ENCODE measurements at places on chromosomes 2 and 18.

- DNase-seq: no peak
Observed at GRCh38 chr2:225697936-225698335, 298.4 kb downstream of the NYAP2 start.

GRCh38 chr2:7989823-7990222 lies 692.0 kb upstream of the ID2 start:
- DNase-seq: no peak

DNA sequence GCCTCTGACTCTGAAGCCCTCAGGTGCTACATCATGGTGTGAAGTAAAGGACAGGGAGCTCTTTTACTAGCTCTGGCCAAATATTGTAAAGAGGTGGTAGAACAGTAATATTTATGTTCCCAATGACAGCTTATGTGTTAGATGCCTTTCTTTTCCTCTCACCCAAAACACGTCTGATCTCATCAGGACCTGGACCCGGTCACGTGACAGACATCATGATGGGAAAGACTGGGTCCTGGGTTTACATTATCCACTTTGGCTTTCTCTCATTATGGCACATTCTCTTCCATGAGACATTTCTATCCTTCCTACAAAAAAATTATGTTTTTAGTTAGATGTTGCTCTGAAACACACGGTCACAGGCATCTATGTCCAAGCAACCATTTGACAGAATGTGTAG lies 548.7 kb upstream of the CDH7 start:
- no peak for DNase-seq

DNA sequence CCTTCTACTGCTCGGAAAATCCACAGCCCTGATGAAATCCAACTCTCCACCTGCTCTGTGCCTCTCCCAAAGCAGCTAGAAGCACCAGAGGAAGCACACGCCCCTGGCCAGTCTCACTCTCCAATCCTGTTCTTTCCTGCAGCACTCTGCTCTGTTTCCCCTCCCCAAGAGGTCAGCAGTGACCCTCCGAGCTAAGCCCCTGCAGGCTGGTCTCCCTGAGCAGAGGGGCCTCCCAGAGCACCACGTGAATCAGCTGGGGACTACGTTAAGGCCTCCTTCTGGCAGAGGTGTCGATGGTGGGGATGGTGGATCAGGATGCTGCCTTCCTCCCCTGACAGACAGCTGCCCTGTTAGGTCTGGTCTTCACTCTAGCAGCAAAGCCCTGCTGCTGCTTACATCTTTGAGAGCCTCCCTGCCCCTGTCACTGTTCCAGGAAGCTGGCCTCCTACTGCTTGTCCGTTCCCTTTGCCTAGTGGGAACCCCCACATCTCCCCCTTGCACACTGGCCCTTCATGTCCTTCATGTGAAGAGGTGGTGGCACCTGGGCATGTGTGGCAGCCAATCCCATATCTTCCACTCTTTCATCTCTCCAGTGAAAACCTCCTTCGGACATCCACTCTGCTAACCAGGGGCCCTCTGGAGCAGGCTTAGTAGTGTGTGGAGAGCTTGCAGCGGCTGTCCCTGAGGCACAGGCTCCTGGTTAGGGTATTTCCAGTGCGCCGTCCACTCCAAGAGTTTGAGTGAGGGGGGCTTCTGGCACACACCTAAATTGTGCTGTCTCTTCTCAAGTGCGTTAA lies 307.5 kb upstream of the HS6ST1 start:
- no peak for DNase-seq

- no peak for DNase-seq
Observed at GRCh38 chr2:141641462-141641861, 489.4 kb downstream of the LRP1B start.

GRCh38 chr2:13001408-13001807 lies 284.7 kb downstream of the TRIB2 start:
- DNase-seq: no peak

DNA sequence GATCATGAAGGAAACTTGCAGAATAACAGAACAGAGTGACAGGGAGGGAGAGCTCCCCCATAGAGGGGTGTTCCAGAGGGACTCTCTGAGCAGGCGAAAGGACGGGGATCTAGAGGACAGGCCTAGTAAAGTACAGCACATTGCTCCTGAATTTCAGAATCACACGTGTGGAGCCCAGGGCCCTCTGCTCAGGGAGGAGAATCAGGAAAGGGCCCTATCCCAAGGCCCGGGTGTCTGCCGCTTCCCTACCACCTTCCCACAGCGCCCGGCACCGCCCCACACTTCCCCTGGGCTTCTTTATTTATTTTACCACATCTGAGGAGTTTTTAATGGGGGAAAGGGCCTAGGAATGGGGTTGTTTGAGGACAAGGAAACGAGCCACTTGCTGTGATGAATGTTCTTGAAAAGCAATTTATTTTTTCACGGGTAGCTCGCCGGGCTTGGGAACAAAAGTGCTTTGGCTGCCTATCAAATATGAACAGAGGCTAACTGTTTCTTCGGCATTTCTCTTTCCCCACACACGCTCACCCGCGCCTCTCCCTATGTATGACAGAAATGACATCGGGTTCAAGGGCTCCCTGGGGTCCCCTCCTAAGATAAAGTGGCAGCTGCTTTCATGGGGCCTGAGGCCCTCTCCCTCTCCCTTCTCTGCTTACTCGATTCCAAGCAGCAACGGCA lies 79.3 kb upstream of the GLI2 start:
- no peak for DNase-seq

DNA sequence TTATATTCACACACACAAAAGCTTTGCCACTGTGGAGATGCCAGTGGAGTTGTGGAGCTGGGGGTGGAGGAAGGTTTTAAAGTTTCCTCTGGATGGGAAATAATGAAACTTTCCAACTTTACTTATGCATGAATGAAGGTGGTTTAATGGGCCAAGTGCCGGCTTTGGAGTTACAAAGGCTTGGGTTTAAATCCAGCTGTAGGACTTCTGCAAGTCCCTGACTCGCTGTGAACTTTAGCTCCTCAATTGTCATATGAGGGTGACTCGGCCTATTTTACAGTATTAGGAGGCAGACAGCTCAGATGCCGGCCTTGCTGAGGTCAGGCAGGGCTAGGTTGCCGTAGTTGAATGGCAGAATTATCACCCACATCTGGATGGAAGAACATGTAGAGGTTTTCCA lies 415.8 kb upstream of the TRIB2 start:
- DNase-seq: no peak

DNA sequence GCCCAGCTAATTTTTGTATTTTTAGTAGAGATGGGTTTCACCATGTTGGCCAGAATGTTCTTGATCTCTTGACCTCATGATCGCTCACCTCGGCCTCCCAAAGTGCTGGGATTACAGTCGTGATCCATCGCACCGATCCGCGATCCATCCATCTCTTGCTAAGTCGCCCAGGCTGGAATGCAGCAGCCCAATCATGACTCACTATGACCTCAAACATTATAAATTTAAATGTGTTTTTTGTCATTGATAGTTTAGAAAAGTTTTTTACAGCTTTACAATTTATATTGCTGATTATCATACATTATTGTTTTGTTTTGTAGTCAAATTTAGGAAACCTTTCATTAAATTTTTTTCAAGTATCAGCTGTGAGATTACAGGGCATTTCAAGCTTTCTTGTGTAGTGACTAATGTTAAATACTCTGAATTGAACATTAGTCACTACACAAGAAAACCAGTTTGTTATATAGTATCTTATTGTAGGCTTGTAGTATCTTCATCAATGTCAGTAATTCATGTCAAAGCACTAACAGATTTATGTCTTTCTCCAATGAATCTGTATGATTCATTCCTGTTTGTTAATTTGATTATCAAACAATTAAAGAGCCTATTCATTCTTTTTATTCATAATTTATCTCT lies 37.5 kb downstream of the NR4A2 start:
- DNase-seq: no peak

DNA sequence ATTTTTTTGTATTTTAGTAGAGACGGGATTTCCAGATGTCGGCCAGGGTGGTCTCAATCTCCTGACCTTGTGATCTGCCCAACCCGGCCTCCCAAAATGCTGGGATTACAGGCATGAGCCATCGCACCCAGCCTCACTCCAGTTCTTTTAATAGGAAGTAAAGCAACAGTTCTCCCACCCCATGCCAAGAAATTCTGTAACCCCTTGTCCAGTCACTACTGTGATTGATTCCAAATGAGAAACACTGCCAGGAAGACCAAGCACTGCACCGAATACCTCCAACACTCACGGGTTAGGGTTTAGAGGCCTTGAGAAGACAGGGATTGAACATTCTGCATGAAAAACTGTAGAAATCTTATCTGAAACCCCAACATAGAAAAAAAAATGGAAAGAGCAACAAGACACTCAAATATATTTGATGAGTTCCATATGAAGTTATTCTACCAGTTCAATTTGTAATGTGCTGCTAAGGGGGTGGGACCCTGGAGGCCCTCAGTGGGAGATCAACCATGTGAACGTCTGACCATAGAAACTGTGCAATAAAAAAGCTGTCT lies 48.2 kb upstream of the BIN1 start:
- no peak for DNase-seq

GRCh38 chr2:52695731-52696130 lies 1071.9 kb upstream of the CHAC2 start:
- DNase-seq: no peak

- no peak for DNase-seq
Observed at GRCh38 chr18:77314511-77314910, 64.9 kb downstream of the GALR1 start.

DNA sequence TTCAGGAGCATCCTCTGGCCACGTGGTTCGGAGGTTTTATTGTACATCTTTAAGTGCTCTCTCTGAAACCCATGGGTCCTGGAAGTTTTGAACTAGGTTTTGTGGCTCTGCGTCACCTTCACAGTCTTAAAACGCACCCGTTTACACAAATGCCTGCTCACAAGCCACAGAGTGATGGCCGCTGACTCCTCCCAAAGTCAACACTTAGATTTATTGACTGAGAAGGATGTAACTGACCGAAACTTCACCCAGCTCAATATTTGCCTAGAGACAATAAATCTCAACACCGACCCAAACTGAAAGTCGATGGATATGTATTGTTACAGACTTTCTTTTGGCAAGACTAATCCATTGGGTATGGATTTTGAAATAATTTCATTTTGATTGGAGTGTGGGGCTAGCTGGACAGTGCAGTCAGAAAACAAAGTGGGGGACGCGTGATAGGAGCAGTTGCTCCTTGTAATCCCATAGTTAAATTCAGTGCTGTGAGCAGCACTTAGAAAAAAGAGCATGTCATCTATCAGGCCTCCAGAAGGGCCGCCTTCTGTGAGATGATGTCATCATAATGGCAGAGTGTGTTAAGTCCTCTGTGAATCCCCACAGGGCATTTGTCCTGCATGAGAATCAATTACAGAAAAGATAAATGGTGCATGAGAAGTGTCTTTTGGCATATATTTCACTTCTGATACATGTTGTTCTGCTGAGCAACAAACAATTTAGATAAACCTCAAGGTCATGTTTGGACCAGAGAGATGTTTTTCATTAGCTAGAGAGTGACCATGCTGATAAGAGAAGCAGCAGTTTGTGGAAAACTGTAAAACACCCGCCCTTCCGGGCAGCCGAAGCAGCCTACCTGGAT lies 183.7 kb downstream of the INO80D start:
- DNase-seq: no peak

DNA sequence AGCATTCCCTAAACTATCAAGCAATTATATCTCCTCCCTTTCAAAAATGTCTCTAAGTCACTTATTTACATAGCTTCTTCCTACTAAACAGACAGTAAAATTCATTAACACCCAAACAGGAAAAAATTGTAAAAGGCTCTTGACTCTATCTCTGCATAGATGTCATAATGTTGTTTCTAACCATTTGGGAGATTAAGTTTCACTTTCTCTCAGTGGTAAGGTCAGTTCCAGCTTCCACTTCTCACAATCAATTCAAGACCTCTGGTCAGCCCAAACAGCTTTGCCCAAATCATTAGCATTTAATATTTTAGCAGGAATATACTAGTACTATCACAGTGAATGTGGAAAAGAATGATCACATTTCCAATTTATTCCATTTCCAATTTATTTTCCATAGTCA lies 374.3 kb upstream of the MC4R start:
- no peak for DNase-seq

DNA sequence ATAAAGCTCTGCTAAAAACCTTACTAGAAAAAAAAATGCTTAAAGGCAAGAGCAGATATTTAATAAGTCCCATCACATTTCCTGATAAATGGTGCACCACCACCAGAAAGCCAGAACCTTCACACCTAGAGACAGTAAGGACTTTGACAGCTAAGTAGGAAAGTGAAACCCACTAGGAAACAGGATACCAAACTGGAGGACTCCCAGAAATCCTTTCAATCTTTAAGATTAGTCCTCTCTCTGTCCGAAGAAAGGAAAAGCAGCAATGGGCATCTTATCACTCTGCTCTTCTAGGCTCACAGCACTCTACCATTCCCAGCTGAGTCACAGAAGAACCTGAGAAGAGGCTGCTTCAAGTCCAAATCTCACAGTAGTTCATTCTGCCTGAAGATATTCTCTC lies 3.7 kb downstream of the DYM start:
- DNase-seq: no peak

- no peak for DNase-seq
Observed at GRCh38 chr2:77831898-77832297, 309.7 kb upstream of the LRRTM4 start.

DNA sequence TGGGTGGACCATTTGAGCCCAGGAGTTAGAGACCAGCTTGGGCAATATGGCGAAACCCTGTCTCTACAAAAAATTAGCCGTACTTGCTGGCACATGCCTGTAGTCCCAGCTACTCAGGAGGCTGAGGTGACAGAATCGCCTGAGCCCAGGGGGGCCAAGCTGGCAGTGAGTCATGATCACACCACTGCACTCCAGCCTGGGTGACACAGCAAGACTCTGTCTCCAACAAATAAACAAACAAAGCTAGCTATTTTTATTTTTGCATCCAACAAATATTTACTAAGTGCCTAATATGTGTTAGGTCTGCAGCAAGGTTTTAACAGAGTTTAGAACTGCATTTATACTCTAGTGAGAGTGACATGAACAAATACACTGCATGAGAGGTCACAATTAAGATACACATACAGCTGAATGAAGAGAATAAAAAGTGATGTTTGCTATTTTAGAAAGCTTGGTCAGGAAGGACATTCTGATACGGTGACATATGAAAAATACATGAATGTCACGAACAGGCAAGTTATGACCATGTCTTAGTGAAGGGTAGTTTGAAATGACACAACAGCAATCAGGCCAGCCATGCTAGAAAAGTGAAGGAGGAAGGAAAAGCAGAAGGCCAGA lies 83.2 kb upstream of the FRZB start:
- DNase-seq: no peak

- DNase-seq: no peak
Observed at GRCh38 chr2:126932966-126933710, 34.4 kb downstream of the TEX51 start.

DNA sequence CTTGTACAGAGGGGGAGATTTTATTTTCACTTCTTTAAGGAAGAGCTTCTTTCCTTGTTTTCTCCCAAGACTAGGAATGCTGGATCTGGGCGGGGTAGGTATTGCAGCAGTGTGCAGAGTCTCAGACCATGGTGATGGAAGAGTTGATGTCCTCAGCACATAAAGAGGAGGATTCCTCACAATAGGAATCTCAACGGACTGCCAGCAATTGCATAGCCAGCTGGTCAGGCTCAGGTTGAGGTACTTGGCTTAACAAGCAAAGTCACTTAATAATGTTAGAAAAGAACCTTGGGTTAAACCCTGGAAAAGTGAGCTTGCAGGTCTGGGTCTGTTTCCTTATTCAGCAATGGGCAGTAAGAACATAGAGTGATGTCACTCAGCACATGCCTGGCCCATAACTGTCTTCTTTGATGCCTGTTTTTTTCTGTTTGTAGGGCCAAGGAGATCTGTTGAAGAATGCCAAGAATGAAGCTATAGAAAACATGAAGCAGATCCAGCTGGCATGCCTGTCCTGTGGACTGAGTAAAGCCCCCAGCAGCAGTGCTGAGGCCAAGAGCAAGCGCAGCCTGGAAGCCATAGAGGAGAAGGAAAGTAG lies 342.1 kb downstream of the PLCL1 start:
- DNase-seq: no peak

- DNase-seq: no peak
Observed at GRCh38 chr2:216216951-216217903, 108.1 kb downstream of the XRCC5 start.
